ENCODE measurements at places on chromosomes 12 and 14. TPM values are rescaled to one million over a fixed set of nuclear protein-coding genes. Genes with fewer than 3 reads are reported as not detected.
A peak's percentile ranks its signal among the peaks of the same experiment; 100 is the strongest.

DNA sequence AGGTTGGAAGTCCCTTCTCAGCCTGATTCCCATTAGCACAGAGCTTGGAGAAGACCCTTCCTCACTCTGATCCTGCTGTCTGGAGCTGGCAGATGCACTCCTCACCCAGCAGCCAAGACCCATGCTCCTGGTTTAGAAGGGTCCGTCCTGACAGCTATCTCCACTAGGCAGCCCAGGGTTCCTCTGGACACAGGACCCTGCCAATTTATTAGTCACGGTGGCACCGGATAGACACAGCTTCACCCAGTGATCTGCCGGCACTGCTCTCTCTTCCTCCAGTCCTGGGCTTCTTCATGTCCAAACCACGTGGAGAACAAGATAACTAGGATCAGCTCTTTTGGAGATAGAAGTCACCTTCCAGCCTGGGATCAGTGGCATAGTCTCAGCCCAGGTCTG is 26.2 kb upstream of the TCL1B start:
- no peak for DNase-seq

GRCh38 chr12:103715494-103715893 is 125.5 kb downstream of the NT5DC3 start:
- DNase-seq: no peak

- no peak for DNase-seq
Measured at GRCh38 chr12:63915105-63915800, 70.8 kb downstream of the SRGAP1 start.

DNA sequence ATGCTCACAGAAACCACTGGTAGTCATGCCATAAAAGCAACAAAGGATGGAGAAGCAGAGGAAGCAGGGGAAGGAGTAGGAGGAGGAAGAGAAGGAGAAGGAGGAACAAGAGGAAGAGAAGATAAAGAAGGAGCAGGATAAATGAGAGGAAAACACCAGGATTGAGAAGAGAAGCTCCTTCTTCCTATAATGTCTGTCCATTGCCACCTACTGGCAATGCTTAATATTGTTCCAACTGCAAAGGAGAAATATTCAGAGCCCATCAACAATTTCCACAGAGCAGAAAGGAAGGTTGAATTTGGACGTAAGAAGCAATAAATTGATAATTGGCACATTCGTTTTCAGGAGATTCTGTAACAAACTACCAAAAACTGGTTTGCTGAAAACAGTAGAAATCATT is 898.4 kb downstream of the SLC16A7 start:
- peak; percentile 1 for DNase-seq

GRCh38 chr12:124210991-124211577 is 83.8 kb upstream of the RFLNA start:
- no peak for DNase-seq

DNA sequence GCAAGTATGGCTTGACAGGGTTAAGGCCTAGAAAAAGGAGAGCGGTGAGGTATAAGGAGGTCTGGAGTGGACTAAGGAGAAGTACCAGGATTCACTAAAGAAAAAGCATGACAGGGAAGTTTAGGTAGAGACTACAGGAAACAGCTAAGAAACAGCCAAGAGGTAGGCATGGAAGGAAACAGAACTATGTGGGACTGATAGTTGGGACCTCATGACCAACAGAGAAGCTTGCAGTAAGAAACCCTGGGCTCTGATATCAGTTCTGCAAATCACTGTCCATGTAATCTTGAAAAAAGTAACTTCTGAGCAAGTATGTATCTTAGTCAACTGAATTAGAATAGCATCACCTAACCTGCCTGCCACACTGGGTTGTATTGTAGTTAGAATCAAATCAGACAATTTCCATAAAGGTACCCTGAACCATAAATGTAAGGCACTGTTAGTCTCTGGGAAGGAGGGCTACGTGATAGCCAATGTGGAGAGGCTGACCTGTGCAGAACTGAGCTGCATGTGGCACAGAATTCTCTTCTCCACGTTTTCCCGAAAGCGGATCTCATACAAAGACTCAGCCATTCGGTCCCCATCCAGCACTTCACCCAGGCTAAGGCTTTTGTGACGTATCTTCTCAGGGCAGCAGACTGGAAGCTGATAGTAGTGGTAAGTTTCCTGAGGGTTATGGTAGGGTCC is 912 bp downstream of the TM9SF1 start:
- no peak for DNase-seq

DNA sequence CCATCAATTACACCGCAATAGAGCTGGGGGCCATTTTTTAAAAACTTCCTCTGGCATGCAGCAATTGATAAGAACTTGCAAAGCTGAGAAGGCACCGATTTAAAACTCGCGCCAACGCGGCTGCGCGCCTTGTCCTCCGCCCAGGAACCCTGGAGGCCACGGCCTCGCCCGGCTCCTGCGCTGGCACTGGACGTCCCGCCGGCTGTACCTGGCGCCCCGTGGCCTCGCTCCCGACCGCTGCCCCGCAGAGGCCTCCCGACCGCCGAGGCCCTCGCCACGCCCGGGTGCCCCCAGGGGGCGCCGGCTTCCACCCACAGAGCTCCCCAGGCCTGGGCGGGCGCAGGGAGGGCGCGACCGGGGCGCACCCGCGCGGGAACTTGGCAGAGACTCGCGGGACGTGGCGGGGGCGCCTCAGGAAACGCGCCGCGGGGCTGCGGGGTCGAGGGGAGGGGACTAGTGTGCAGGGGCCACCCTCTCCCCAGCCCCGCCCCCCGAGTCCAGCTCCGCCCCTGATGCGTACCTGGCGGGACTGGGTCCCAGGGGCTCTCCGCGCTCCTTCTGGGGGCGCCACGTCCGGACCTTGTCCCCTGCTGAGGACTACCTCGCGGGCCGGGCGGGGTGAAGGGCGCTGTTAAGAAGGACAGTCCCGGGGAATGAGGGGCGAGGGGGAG is 65.7 kb downstream of the TNFAIP2 start:
- DNase-seq: no peak

DNA sequence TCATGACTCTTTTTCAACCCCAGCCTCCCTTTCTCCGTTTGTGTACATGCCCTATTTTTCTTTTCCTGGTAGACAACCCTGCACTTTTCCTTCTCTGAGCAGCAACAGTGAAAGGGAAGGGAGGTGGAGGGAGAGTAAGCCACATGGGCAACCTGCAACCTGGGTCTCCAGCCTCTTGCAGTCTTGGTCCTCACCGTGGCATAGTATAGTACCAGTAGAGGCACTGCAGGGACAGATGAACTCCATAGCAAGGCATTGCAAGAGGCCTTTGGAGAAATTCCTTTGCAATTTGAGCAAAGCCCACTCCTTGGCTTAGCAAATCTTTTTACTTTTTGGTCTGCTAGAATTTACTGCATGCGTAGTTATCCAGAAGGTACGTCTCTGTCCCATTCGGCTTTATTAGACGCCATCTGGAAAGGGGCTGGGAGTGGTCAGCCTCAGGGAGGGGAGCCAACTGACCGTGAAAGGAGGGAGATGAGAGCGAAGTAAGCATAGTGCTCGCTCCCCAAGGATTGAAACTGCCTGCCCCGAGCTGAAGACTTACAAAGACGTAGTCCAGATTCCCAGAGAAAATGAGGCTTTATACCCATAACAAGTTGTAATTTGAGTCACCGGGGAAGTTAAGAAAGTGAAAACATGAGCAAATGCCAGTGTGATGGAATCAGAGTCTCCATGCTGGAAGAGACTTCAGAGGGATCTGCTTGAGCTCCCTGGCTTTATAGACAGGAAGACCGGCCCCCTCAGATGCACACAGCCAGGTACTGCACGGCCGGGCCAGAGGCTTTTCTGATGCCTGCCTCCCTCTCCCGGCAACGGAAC is 332.0 kb downstream of the CACNA1C start:
- DNase-seq: no peak

GRCh38 chr12:82383930-82384552 is 25.7 kb downstream of the METTL25 start:
- no peak for DNase-seq

GRCh38 chr12:27549236-27549800 is 25.3 kb downstream of the PPFIBP1 start:
- no peak for DNase-seq

DNA sequence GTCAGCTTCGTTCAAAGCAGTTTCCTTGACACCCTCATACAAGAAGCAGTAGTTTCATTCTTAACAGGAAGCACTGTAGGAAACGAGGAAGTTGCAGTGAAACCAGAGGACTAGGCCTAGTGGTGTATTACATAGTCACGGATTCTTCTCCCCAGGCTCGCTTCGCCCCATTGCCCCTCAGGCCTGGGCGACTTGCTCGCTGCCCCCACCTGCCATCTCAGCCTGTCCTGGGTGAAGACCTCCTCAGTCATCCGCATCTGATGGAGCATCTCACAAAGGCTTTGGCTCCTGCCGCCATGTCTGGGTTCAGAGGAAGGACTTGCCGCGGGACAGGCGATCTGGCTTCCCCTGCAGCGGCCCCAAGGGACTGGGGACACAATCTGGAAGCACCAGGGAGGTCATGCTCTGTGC is 93.5 kb downstream of the LMNTD1 start:
- no peak for DNase-seq

- peak; percentile 69 for DNase-seq
Measured at GRCh38 chr12:2752676-2753371, 41.9 kb upstream of the FKBP4 start.

- DNase-seq: no peak
Measured at GRCh38 chr14:102848830-102849525, 71.7 kb downstream of the TRAF3 start.

- DNase-seq: no peak
Measured at GRCh38 chr12:124713041-124713435, 145.6 kb upstream of the NCOR2 start.

GRCh38 chr14:103318750-103319419 is 15.2 kb upstream of the EIF5 start:
- DNase-seq: no peak

DNA sequence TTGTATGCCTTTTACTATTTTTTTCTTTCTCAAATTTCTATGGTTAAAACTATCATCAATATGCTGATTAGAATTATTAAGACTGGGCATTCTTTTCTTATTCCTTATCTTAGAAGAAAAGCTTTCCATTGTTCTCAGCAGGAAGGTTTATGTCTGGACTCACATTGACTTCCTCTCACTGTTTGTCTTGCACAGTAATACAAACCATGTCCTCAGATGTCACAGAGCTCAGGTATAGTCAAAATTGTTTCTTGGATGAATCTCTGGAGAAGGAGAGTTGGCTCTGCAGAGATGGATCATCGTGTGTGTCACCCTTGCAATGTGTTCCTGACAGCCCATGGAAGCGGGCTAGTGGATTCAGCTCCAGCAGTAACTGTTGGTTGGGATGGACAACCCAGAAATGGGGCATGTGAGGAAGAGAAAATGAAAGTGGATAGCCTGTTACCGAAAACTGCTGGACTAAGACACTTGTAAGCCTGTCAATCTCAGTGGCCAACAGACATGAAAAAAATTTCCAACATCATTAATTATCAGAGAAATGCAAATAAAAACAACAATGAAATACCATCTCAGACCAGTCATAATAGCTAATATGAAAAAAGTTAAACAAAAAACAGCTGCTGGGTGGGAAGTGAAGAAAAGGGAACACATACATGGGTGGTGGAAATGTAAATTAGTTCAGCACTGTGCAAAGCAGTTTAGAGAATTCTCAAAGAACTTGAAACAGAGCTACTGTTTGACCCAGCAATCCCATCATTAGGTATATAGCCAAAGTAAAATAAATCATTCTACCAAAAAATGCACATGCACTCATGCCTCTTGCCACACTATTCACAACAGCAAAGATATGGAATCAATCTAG is 967.8 kb downstream of the TMEM121 start:
- DNase-seq: no peak

DNA sequence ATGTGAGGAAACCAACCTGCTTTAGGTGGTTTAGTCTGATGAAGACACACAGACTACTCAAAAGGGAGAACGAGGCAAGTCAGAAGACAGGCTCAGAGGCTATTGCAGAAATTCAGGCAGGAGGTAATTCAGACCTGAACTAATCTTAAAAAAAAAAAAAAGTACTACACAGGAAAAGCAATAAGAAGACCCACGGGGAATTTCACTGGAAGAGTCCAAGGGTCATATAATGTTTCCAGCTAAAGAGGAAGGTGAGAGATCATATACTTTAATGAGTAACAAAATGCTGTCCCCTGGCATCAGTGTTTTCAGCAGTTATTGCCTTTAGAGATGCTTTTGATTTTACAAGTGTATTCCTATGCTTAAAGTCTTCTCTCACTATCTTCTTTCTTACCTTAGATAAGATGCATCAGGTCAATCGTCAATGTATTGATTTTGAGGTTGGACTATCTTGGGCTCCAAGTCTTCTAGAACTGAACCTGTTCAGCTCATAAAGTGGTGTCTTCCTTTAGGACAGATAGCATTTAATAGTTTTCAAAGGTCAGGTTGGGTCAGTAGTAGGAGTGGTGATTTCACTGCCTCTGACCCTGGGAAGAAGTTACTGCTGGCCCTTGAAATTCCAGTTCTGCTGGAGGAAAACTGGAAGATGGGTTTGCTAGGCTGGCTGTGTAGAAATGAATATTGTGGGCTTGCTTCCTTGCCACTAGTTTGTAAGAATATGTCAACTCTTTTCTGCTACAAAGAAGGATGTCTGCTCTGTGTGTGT is 60.0 kb downstream of the FAR2 start:
- DNase-seq: no peak

DNA sequence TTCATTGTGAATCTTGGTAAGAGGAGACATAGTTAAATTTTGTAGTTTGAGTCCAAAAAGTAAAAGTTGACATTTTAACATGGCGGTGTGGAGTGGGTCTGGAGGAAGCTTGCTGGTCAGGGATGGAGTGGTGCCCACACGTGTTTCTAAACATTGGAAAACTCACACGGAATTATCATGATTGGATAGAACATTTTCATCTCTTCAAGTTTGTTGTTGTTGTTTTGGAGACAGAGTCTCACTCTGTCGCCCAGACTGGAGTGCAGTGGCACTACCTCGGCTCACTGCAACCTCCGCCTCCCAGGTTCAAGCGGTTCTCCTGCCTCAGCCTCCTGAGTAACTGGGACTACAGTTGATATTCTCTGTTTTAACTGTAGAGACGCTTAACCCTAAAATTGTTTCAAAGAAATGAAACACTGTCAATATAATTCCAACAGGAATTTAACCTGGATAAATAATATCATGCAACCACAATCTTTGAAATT is 502 bp upstream of the MBIP start:
- no peak for DNase-seq

DNA sequence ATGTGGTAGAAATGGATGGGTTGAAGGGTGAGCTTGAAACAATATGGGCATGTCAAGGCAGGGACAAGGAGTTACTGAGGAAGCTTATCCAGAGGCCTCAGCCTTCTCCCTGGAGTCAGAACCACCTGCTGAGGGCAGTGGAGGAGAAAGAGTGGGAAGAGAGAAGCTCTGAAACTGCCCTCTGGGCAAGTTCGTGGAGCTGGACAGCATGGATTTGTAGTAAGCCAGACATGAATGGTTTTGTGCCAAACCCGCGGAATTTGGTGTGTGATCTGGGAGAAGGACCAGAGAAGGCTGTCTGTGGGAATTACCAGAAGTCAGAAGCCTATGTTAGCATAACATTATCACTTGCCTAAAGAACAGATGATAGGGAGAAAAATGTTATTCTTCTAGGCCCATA is 164.8 kb downstream of the SLC41A2 start:
- no peak for DNase-seq

GRCh38 chr14:37452323-37452722 is 142.7 kb downstream of the FOXA1 start:
- DNase-seq: no peak

GRCh38 chr14:88004506-88005036 is 364 bp upstream of the GPR65 start:
- no peak for DNase-seq

The FAM90A1 gene
- polyA plus RNA-seq: 0.91 TPM

The DHRS2 gene
- 42.1 TPM for polyA plus RNA-seq

The CLEC4A gene
- 1.6 TPM for polyA plus RNA-seq

The RDH16 gene
- 0.28 TPM for polyA plus RNA-seq

The GLIPR1L1 gene
- 0.60 TPM for polyA plus RNA-seq

The ADAM21 gene
- 0.37 TPM for polyA plus RNA-seq

The UBC gene
- 1,401 TPM for polyA plus RNA-seq

The GPR135 gene
- 2.9 TPM for polyA plus RNA-seq

The PLEKHH1 gene
- polyA plus RNA-seq: 40.1 TPM

The CD63 gene
- 723 TPM for polyA plus RNA-seq
